Stimulated activated CD4-positive, alpha-beta T cell treated with anti-CD3 and anti-CD28 coated beads, Interleukin-2, amount 100 ng/mL, for 48 hours (primary cell): ENCODE measurements at places on chromosomes 2 and 18.

- no peak for DNase-seq
These were observed 2.4 kb upstream of the SATB2 start for GRCh38 chr2:199460101-199460671.

GRCh38 chr2:238380336-238380735 lies 46.4 kb upstream of the ASB1 start:
- DNase-seq, result no peak

DNA sequence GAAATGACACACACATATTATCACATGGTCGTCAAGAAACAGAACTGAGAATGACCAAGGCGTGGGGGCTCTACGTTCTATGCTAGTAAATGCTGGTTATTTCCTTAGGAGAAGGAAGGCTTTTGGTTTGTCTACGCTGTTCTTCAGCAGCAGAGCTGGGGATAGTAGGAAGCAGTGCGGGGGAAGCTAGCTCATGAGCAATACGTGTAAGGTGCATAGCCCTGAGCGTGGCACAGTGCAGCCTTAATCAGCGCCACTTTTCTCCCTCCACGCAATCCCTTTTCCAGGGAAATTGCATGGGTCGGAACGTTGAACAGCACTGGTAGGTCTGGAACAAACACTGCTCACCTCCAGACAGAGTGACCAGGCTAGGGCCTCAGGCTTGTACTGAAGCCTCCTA lies 199.6 kb upstream of the FBXO11 start:
- DNase-seq, result no peak

- no peak for DNase-seq
These were observed 1162.0 kb upstream of the SLC39A10 start for GRCh38 chr2:194495046-194495445.

- no peak for DNase-seq
These were observed 284.1 kb downstream of the MYCN start for GRCh38 chr2:16224298-16225045.

- DNase-seq, result no peak
These were observed 41.9 kb downstream of the BABAM2 start for GRCh38 chr2:27932396-27932795.

GRCh38 chr18:76967721-76968472 lies 145.5 kb downstream of the ZNF236 start:
- DNase-seq, result no peak

DNA sequence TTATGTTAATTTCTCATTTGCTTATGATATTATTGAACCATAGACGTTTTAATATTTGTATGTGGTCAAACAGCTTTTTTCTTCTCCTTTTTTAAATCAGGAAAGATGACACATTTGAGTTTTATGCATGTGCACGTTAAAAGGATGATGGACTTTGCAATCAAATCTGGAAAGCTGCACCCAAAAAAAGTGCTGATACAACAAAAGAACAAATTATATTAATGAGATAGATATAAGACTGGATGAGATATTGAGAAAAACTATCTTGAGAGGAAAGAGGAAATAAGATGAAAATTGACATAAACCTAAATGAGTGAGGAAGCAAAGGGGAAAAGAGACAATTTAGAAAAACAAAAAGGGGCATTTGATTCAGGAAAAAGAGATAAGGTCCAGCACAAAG lies 96.4 kb upstream of the CBLN2 start:
- DNase-seq, result no peak

GRCh38 chr2:46978723-46979122 lies 63.1 kb upstream of the MCFD2 start:
- no peak for DNase-seq

- DNase-seq, result no peak
These were observed 145.3 kb downstream of the SPAG16 start for GRCh38 chr2:213429516-213429915.

DNA sequence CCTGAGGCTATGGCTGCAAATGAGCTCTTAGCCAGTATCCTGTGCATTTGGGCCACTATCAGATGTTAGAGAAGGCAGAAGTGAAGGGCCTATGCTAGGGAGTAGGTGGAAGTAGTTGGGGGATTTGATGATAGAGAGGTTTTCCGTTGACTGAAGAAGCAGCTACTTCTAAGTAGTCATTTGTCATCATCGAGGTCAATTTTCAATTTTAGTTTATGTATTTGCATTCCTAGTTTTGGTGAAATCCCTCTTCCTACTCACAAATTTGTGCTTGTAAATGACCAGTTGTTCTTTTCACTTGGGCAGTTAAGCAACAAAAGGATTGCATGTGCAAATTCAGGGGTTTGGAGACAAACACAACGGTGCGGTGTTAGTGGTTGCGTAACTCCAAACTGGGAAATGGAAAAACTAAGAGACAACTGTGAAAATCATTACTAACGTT lies 48.5 kb upstream of the PELI1 start:
- no peak for DNase-seq

DNA sequence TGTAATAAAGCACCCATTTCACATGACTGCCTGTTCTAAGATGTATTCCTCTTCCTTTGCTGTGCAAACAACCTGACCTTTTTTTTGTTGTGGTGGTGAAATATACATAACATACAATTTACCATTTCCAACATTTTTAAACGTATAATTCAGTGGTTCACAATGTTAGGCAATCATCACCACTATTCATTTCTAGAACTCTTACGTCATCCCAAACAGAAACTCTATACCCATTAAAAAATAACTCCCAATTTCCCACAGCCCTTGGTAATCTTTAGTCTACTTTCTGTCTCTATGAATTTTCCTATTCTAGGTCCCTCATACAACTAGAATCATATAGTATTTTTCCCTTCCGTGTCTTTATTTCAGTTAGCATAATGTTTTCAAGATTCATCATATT lies 36.7 kb downstream of the RND3 start:
- DNase-seq, result no peak

DNA sequence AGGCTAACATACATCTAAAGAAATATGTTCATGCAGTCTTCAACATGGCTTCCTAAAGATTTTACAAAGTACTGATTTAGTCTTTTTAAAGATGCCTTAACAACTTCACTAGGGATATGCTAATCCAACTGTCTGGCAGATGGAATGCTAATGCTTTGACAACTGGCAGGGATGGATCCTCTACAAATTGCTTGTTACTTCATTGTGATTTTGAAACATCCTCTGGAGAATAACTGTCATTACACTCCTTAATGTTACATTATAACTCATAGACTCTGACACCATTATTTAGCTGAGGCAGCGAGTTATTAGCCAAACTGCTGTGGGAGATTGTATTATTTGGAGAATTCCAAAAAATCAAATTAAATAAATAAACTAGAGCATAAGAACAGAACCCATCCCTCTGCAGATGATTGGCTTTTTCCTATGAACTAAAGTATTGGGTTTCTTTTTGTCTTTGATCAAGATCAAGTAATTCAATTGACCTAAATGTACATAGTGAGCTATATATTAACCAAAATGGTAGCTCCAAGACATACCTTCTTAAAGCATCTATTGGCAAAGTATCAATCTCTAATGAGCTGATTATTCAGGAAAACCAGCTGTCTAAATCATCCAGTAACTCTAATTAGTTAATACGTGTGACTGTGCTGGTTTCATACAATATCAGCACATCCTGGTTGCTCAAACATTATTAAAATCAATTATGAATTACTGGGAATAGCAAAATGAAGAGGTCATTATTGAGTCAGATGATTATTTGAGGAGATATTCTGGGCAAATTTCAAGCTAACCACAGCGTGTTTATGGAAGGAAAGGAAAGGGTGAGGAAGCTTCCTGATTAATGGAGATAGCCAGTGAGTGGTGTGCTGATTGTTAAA lies 321.3 kb upstream of the TFPI start:
- DNase-seq, result no peak

DNA sequence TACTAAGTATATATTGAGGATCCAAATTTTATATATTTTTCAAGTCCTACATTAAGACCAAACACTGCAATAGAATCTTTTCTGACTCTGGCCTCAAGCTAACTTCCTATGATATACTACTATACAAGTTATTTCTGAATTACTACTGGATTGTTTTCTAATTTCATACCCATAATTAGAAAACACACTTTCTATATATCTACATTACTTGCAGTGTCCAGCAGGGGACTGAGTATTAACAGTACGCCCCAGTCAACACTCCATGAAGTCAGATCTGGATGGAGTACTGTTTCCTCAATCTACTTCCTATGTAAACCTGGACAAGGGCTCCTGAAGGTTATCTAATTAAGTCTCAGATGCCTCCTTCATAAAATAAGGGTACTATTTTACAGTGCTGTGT lies 26.5 kb downstream of the RMP24 start:
- no peak for DNase-seq

DNA sequence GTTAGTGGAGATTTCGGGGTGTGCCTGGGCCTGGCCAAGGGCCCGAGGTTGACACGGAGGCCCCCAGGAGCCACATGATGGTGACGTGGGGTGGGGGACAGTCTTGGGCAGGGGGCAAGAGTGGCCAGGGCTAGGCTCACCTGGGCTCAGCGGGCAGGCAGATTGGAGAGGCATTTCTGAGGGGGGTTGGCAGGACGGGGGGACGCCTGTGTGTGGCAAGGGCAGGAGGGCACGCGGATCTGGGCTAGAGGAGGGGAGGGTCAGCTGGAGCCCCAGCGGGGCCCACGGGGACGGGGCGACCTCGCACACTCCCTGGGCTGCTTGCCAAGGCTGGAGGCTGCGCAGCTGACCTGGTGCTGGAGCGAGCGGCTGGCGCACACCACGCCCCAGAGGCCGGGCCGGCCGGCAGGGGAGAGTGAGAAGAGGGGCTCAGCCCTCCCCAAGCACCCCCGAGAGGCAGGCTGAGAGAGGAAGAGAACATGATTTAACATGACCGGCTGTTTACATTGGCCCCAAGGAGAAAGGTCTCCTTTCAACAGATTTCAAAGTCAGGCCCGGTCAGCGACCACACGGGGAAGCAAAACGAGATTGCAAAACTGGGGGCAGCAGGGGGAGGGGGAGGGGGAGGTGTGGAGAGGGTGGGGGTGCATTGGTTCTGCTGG lies 38.0 kb upstream of the SNED1 start:
- DNase-seq, result no peak

GRCh38 chr18:11578799-11579198 lies 30.6 kb upstream of the SLC35G4 start:
- no peak for DNase-seq

- no peak for DNase-seq
These were observed 405.0 kb upstream of the DDX18 start for GRCh38 chr2:117409443-117409842.

GRCh38 chr2:8998418-8999101 lies 4.9 kb downstream of the MBOAT2 start:
- no peak for DNase-seq

GRCh38 chr2:8028981-8029380 lies 652.9 kb upstream of the ID2 start:
- DNase-seq, result no peak

GRCh38 chr2:75053484-75054112 lies 95.2 kb downstream of the POLE4 start:
- DNase-seq, result no peak

DNA sequence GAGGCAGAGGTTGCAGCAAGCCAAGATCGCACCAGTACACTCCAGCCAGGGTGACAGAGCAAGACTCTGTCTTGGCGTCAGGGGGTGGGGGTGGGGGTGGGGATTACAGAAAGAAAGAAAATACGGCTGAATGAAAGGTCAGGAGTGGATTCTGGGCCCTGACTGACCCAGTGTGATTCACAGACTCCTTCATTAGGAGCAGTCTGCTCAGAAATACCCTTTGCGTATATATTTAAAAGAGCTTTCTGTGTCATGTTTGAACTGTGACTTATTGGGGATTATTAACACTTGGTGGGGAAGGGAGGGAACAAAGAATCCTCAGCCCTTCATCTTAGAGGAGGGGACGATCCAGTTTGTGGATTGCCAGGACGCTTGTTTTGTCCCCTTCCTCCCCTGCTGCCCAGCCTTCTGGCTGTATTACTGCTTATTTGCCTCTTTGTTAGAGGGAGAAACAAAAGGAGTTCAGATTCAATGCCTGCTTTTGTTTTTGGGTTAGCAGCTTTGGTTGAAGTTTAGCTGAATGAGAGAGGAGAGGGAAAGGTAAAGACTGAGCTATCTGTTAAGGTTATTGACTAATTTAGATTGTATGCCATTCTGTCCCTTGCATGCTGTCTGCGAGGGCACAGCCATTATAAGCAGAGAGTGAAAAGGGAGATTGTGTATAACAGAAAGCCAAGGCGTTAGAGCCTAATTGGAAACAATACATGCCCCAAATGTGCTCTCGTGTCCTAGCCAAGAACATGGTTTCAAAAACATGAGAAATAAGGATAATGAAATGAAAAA lies 118.3 kb downstream of the FMNL2 start:
- no peak for DNase-seq

DNA sequence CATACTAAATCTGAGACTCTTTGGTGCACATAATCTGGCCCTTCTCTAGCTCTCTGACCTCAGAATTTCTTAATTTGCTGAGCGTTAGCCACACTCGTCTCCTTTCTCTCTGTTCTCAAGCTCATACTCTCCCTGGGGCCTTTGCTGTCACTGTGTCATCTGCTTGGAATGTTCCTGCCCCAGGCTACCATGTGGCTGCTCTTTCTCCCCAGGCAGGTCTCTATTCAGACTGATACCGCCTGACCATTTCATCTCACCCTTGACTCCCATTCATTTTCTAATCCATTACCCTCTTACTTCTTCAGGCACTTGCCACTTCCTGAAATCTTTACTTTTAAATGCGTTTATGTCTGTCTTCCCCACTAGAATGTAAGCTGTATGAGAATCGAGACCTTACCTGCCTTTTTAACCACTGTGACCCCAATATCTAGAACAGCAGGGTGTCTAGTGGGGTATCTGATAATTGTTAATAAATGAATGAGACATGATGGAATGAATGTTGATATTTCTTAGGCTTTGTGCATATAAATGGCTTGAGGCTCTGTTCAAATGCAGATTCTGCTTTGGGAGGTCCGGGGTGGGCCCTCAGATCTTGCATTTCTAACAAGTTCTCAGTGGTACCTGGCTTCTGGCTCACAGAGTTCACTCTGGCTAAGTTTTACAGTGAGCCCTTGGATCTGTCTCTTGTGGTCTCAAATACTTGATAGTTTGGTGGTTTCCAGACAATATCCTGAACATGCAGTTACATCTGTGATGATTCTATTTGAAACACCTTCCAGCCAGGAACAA lies 89.9 kb upstream of the EPC2 start:
- DNase-seq, result no peak

GRCh38 chr2:53740170-53740569 lies 27.4 kb upstream of the CHAC2 start:
- no peak for DNase-seq
